ENCODE measurements at places on chromosomes 3 and 15. TPM values are rescaled to one million over a fixed set of nuclear protein-coding genes. Genes with fewer than 3 reads are reported as not detected.

Gene MESP2
- polyA plus RNA-seq, result 0.37 TPM

Gene CFAP20DC
- 2.9 TPM for polyA plus RNA-seq

Gene CDHR4
- polyA plus RNA-seq, result not detected

Gene SLC51B
- polyA plus RNA-seq, result not detected

Gene TLR9
- not detected for polyA plus RNA-seq

Gene GOLGA6A
- not detected for polyA plus RNA-seq

Gene CMTM8
- polyA plus RNA-seq, result not detected

Gene ESYT3
- polyA plus RNA-seq, result not detected

Gene TNFSF10
- polyA plus RNA-seq, result 0.52 TPM

Gene PAK6
- polyA plus RNA-seq, result 0.04 TPM

- no peak for DNase-seq
These were observed 26.3 kb upstream of the MITF start for GRCh38 chr3:69712933-69713332.

DNA sequence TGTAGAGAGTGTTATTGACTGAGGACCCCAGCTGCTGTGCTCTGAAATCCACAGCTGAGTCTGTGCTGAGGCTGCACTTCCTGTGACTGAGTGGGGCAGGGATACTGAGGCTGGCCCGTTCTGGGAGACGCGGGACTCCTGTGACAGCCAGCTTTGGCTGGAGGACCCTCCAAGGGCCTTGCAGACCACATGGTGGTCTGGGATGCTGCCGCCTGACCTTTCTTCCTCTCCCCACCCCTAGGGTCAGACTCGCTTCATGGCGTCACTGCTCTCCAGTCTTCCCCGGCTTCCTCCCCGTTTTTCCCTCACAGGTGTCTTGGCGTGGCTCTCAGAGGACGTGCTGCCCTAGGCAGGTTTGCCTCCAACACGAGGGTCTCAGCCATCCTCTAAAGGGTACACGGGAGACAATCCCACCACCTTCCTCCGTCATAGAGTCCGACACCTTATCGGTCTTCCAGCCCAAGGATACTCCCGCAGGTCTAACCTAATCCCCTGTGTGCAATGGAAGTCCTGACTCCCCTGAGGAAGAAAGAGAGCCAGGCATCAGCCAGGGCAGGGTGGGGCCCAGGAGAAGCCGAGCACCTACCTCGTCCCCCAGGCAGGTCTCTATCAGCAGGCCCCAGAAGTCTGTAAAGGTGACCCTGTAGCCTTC is 19.9 kb upstream of the EHD4 start:
- no peak for DNase-seq

- no peak for DNase-seq
These were observed 228.0 kb upstream of the SLCO3A1 start for GRCh38 chr15:91625506-91625905.

- peak; percentile 28 for DNase-seq
These were observed 241.7 kb downstream of the FEZF2 start for GRCh38 chr3:62131620-62132019.

- no peak for DNase-seq
These were observed 908.9 kb downstream of the ROBO1 start for GRCh38 chr3:78858910-78859309.

GRCh38 chr3:136141891-136142290 is 54.2 kb downstream of the MSL2 start:
- no peak for DNase-seq

DNA sequence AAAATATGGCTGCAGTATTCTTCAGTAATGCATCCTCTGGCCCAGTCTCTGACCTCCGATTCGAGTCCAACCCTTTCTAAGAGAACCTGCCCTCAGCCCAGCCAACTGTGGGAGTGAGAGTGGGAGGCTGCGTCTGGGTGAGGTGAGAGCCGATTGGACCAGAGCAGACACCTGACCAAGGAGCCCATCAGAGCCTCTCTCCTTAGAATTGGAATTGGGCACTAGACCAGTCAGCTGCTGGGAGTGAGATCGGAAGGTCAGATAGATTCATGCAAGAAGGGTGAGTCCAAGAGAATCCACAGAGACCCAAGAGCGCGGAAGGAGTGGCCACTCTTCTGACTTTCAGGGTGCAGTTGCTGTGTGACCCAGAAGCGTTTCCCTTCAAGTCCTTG is 10.2 kb downstream of the RASL12 start:
- peak; percentile 43 for DNase-seq

DNA sequence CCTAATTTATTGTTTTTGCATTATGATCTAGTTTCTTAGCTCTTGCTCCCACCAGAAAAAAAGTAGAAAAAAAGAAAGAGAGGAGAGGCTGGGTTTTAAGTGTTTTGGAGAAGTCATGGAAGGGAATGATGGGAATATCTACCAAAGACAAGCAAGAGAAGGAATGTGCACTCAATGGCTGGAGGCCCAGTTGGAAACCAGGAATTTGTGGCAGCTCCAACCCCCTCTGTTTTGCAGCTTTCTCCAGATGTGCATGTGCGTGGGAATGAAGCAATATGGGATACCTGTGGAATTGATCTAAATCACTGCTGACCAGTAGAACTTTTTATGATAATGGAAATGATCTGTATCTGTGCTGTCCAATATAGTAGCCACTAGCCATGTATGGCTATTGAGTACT is 27.1 kb downstream of the EIF2AK4 start:
- DNase-seq, result no peak

GRCh38 chr3:48436855-48437254 is 3.1 kb downstream of the CCDC51 start:
- no peak for DNase-seq

DNA sequence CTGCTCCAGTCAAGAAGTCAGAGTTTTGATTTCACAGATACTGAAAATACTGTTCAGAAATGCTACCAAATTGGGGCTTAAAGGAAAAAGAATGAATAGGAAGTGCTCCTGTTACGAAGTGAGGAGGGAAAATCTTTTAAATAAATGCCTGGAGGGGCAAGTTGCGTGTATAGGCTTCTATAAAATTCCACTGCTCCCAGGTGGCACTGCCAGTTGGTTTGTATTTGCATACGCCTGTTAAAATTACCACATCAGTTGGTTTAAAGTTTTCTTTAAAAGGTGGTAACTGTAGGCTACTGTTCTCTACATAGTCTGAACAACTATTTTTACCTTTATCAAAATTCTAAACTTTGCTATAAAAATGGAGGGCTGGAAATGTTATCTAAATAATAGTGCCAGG is 123.5 kb downstream of the DLG1 start:
- no peak for DNase-seq

DNA sequence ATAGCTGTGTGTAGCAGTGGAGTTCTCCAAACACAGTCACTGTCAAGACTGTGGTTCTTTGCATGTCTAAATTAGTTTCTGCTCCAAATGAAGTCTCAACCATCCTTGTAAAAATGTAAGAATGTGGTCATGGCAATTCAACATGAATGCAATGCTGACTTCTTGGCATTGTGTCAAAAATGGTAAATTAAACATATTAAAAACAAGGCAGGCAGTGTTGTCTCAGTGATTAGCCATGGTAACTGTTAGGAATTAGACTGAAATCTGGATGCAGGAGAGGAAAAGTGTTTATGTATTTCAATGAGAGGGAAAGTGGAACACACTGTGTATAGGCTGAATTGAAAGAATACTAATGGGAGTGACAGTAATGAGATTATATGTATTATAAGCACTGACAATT is 597.2 kb downstream of the EDEM1 start:
- DNase-seq, result no peak

GRCh38 chr3:94303897-94304296 is 241.0 kb downstream of the NSUN3 start:
- no peak for DNase-seq

DNA sequence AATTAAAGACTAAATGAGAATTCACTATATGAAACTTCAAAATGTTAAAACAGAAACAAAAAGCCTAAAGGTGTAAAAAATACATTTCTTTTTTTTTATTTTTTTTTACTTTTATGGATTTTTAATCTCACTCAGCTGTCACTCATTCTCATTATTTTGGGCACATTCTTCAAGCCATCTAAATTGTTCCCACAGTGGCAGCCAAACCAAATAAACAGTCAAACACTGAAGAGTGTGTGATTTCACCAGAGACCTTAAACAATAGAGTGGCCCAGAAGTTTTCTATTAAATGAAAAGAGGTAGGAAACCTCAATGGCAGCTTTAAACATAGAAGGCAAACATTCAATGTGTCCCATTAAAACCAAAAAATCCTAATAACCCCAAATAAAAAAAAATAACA is 616.1 kb downstream of the OTOL1 start:
- DNase-seq, result no peak

- DNase-seq, result no peak
These were observed 48.6 kb downstream of the SMAD6 start for GRCh38 chr15:66750609-66751008.

- DNase-seq, result peak; percentile 92
These were observed 106.4 kb downstream of the FBLN2 start for GRCh38 chr3:13655061-13655913.

DNA sequence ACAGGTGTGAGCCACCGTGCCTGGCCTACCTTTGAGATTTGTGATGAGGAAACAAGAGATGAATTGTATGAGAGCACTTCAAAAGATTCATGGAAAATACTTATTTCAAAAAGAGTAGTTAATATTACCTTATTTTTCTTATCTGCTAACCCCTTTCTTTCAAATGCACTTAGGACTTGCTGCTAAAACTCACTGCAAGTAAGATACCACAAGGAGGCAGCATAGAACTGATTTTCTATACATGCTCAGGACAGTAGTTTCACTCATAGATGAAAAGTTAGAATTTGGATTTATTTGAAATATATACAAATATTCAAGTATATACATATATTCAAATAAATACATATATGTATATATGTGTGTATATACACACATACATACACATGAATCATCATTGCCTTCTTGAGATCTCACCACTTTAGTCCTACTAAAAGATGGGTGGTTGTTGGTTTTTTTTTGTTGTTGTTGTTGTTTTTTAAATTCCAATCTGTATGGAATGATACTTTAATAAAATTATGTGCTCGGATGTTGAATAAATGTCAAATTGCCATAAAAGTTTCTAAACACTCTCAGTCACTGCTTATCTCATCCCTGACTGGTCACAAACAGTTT is 2.4 kb downstream of the CCNDBP1 start:
- DNase-seq, result peak; percentile 36

DNA sequence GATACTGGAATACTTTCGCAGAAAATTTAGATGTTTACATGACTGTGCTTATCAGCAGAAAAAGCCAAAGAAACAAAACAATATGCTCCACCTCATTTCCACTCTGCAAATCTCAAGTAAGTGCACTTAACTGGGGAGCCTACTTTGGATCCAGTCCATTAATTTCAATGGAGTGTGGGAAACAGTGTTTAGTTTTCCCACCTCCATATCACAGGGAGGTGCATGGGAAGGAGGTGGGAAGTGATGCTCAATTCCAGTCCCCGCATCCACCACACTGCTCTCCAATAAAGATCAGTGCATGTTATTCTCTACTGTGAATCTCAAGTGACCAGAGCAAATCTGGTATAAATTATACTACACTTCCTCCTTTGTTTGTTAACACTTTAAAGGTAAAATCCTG is 2.9 kb downstream of the NEDD4 start:
- no peak for DNase-seq

GRCh38 chr3:53890726-53891475 is 758 bp downstream of the SELENOK start:
- no peak for DNase-seq

GRCh38 chr15:88256279-88257230 is at the start of gene NTRK3:
TSS of gene NTRK3 (minus strand) at chr15:88256739. CDS start at chr15:88256153, 586 bp downstream.
- no peak for DNase-seq

GRCh38 chr3:45545476-45545875 is 49.1 kb upstream of the LIMD1 start:
- peak; percentile 77 for DNase-seq

DNA sequence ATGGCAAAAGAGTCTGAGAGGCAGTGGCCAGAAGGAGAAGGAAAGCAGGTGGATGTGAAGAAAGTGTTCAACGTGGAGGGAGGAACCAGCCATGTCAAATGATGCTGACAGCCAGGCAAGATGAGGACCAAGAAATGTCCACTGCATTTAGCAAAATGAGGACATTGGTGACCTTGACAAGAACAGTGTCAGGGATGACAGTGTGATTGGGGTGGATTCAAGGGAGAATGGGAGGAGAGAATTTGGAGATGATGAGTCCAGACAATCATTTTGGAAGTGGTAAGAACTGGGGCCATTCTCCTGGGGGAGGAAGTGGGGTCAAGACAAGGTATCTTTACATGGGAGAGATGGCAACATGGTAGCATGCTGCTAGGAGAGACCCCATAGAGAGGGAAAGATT is 47.4 kb downstream of the CPN2 start:
- no peak for DNase-seq

DNA sequence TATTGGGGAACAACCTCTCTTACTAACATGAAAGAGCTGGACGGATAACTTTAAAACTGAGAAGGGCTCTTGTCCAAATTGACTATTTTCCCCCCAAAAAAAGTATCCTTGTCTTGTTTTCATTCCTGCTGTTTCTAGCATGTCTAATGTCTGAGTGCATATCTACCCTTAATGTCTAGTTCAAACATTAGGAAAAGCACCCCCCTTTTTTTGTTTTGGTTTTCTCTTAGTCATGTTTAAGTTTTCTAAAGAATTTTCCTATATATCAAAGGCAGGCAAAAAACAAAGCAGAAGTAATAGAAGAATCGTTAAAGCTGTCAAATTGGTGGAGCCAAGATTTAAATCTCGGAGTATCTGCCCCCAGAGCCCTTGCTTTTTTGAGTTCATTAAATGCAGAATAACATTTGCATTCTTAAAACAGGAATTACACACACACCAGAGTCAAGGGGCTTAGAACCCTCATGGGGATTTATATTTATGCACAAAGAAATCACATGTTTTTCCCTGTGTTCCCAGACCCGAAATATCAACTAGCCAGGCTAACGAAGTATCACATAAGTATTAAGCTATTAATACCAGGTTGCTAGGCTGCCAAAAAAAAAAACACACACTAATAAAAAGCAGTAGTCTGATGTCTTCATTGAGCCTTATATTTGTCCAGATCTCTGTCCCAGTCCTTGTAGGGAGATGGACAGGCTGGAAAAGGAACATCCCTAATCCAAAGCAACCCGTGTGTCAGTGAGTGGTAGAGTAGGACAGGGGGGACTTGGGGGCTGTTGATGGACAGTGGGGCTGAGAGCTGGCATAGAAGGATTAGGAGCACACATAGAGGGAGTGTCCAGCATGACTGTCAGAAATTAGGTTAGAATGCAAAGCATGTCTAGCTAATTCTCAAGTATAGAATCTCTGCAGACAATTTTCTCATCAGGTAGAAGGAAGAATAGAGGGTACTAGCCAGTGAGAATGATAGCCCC is 103.6 kb upstream of the BFSP2 start:
- no peak for DNase-seq

GRCh38 chr15:91689377-91689776 is 164.1 kb upstream of the SLCO3A1 start:
- DNase-seq, result no peak
